ENCODE measurements at places on chromosomes 11 and 22.

DNA sequence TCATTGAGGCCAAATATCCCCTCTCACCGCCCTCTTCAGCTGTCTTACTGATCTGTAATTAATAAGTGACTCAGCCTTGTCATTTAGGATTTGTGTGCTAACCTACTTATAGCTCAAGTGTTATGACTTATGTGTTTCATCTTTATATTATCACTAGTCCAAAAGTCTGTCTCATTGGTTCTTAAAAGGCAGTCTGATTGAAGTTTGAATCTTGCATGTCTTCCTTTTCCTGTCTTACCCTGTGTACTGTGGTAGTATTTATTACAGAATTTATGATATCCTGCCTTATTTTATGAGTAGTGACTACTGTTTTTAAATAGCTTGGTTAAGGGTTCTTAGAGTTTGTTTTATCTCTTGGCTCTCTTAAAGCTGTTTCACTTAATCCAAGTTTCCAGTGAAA lies 6.3 kb downstream of the DEPDC7 start:
- DNase-seq = no peak

GRCh38 chr11:106397787-106398501 lies 320.5 kb downstream of the AASDHPPT start:
- no peak for DNase-seq

DNA sequence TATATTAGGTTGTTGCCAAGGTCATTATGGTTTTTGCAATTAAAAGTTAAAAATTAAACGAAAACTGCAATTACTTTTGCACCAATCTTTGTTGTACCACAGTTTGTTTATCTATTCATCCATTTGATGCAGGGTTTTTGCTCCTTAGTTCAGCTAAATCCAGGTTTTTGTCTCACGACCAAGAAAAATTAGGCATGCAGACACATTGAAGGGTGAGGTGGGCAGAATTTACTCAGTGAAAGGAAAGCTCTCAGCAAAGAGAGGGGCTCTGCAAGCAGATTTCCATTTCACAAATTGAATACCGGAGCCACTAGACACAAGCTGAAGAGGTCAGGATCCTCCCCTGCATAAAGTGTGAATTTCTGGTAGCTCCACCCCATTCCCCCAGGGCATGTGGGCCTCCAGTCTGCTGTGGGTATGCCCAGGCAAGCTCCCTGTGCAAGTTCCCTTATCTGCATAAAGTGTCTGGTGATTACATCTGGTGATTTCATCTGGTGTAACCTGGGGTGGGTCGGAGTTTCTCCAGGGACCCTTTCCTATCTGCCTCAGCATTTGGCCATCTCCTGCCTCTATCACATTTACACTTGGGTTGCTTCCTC lies 33.3 kb downstream of the APOL6 start:
- no peak for DNase-seq

DNA sequence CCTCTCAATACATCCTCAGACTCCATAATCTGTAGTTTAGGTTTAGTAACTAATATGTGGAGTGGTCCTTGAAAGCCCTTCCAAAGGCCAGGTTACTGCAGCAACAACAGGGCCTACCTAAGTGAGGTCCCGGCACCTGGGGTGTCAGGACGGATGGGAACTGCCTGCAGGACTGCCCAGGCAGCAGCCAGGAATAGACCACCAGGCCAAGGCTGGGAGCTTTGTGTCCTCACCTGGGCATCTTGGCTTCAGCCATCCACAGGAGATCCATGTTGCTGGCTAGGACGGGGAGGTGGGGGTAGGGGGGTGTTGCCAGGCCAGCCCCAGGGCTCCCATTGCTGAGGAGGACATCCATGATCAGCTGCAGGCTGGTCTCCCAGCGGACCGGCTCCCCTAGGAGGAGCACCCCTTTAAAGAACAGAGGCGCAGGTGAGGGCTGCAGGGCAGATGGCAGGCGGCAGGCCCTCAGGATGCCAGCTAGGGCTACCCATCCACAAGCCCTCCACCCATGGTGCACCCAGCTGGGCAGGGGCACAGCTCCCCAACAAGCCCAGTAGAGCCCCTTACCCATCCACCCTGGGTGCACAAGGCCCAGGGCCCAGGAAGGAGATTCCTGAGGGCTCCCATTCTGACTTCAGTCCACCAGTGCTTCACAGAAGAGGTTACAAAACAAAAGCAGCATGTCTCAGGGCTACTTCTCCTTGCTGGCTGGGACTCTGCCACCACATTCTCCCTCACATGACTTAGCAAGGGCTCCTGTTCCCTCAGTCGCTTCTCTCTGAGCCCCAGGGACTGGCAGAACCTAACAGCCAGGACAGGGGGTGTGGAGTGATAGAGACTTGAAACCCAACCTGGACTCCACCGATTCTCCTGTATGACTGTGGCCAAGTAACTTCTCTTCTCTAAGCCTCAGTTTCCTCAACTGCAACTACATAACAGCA lies 18.0 kb downstream of the HDHD5 start:
- no peak for DNase-seq

DNA sequence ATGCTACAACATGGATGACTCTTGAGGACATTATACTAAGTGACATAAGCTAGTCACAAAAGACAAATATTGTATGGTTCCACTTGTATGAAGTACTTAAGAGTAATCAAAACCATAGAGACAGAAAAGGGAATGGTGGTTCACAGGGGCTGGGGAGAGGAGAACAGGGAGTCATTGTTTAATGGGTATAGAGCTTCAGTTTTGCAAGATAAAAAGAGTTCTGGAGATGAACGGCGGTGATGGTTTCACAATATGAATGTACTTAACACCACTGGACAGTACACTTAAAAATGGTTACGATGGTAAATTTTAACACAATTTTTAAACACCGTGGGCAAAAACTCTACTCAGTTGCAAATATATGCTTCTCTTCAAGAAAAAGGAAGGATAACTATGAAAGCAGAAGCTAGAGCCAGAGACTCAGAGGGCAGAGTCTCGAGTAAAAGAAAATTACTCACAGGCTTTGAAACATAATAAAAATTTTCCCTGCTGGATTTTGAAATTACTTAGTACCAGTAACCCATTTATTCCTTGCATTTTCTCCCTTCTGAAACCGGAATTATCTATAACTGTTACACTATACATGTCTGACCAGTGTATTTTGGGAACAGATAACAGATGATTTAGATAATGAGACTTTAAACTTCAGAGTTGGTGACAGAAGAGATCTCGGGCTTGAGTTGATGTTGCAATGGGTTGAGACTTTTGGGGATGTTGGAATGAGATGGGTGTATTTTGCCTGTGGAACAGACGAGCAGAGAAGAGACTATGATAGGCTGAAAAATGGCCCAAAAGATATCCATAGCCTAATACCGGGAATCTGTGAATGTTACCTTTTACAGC lies 15.0 kb downstream of the MRTFA start:
- DNase-seq = no peak

GRCh38 chr11:2390725-2391151 lies 9.8 kb upstream of the TSSC4 start:
- DNase-seq = no peak

GRCh38 chr11:35102267-35102666 lies 36.7 kb upstream of the CD44 start:
- no peak for DNase-seq

DNA sequence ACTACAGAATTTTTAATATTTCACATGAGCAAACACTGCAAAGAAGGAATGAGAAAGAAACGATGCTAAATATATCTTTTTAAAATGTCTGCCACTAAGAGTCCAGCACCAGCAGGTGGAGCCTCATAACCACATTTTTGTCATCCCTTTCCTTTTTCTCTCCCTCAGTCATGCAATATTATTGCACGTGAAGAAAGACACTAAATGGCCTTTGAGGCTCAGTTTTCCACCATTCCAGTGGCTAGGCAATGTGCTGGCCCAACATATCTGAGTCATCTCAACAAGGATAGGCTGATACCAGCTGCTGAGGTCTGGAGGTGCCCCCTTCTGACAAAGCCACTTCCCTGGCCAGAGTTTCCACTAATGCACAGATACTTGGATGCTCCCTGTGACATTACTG lies 1.8 kb downstream of the ALKBH8 start:
- peak; percentile 16 for DNase-seq

GRCh38 chr22:29142116-29142515 lies 63.6 kb upstream of the EMID1 start:
- no peak for DNase-seq

DNA sequence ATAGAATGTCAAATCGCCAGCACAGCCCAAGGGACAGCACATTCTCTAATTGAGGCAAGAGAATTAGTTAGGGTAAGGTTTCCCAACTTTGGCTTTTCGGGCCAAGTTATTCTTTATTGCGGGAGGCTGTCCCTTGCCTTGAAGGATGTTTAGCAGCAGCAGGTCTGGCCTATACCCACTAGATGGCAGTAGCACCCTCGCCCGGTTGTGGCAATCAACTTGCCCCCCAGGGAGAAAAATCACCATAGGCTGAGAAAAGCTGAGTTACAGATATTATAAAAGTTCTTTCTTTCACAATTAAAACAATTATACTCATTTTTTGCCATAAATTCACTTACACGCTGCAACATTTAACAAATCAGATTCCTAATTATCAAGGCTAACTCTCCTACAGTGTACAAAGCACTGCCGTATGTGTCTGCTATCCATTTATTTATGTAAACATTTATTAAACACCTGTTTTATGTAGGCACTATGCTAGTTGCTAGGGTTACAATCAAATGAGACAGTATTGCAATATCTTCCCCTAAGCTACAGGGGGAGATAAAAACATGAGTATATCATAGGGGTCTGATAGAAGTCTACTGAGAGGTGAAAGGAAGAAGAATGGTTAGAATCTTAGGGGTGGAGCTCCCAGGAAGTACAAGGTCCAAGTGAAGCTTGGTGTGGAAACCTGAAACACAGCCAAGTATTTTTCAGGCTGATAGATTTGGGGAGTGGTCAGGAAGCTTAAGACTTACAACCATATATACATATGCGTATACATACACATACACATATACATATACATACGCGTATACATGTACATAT lies 452.3 kb downstream of the RAB38 start:
- DNase-seq = no peak

DNA sequence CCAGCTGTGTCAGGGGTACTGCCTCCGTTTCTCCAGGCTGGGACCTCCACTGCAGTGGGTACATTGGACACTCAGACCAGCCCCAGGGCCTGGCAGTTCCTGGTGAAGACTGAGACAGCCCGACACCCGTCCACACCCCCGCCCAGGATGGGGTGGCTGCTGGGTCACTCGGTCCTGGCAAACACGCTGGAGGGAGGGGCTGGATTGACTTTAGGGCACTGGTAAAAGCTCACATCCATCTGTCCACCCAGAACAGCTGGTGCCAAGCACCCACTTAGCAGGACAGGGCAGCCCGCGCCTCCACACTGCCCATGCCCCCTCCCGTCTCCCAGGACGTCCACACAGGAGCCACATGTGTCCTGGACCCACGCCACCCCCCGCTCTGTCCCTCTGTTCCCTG lies 10.7 kb upstream of the TBX1 start:
- no peak for DNase-seq
